ENCODE measurements at places on chromosomes 4 and X.

GRCh38 chr4:109462297-109462696, 28.7 kb downstream of the SEC24B start:
- DNase-seq, result no peak

GRCh38 chrX:15209096-15209495, 60.8 kb downstream of the ASB9 start:
- DNase-seq, result no peak

- DNase-seq, result no peak
Measured at GRCh38 chr4:29046781-29047180, 1673.4 kb upstream of the PCDH7 start.

GRCh38 chr4:94636004-94636403, 121.8 kb upstream of the BMPR1B start:
- DNase-seq, result no peak

All from CD4-positive, alpha-beta T cell treated with Interleukin-2 at 100 ng/mL for 4 hours (primary cell).